K562 (cell line): ENCODE measurements at places on chromosomes 1 and 21.

DNA sequence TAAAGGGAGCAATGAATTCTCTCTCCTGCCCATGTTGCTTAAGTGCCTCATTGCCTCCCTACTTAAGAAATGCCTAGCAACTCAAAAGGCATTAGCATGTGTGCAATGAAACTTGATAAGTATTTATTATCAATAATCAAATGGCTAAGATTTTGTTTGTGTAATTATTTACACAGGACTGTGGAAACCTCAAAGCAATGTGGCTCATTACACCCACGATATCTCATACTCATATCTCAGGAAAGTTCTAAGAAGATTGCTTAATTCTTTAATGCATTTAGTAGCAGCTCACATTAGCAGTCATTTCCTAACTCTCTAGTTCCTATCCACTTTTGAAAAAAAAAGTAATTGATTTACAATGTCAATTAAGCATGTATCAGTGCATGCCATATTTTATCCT is 253.3 kb downstream of the DUSP10 start:
- DNase-seq, result no peak

DNA sequence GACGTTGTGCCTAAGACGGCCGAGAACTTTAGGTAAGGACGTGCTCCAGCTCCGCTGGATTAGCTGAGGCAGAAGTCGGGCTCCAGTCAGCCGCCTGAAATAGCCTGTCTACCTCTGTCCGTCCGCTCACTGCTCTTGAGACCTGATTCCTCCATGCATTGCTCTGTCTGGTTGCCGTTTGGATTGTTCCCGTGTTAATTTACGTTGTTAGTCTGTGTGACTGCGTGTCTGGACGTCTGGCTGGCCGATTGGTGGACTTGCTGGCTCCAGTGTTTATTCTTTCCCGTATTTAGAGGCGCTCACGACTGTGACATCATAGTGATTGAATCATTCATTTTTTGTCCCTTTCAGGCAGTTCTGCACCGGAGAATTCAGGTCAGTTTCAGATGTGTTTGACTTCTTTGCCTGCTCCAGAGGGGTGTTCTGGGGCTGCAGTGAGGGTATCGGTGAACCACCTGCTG is 684 bp downstream of the PPIH start:
- DNase-seq, result no peak

- DNase-seq, result no peak
Observed at GRCh38 chr1:161390559-161390858, 22.8 kb upstream of the CFAP126 start.

- DNase-seq, result no peak
Observed at GRCh38 chr1:100039591-100039990, 69.8 kb downstream of the SLC35A3 start.

- DNase-seq, result no peak
Observed at GRCh38 chr21:43903451-43904091, 38.5 kb downstream of the AGPAT3 start.
